Activated T-cell treated with anti-CD3 and anti-CD28 coated beads, Interleukin-2, amount 50 U/mL, for 4 hours (primary cell): ENCODE measurements at places on chromosomes 6 and 20. TPM values are rescaled to one million over a fixed set of nuclear protein-coding genes. Genes with fewer than 3 reads are reported as not detected.

ECI2 gene
- 12.5 TPM for total RNA-seq

DNA sequence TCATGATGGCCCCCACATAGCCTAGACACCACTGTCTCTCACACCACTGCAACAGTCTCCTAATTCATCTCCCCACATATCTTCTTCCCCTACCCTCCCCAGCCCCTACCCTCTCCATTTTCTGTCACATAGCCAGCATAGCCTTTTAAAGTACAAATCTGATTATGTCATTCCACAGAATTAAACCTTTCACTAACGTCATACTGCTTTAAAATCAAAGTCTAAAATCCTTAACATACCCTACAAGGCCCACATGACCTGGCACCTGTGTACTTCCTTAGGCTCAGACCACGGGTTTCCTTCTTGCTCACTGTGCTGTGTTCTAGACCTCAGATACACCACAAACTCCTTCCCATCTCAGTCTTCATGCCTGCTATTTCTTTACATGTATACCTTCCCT, 5.9 kb downstream of the OSTM1 start:
- DNase-seq, result no peak

DNA sequence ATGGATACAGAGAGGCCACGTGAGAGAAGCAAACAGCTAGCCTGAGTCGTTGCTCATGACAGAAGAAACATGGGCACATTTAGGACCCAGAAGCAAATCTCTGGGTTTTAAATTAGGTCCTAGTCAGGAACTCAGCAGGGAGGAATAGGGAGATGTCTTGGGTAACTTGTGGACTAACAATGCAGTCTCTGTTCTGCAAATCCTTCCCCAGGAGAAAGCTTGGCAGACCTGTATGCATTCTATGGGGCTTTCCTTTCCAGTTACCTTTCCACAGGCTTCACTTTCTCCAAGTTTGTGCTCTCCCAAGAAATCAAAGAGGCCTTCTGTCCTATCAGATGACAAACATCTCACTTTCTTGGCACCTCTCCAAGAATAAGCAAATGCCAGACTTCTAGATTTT, 47.2 kb upstream of the PLCB4 start:
- DNase-seq, result no peak

GRCh38 chr6:47106721-47107197, 64.6 kb upstream of the ADGRF1 start:
- DNase-seq, result no peak

OVOL2 gene
- total RNA-seq, result not detected

BRPF3 gene
- total RNA-seq, result 22.7 TPM

CD83 gene
- 49.8 TPM for total RNA-seq

DNA sequence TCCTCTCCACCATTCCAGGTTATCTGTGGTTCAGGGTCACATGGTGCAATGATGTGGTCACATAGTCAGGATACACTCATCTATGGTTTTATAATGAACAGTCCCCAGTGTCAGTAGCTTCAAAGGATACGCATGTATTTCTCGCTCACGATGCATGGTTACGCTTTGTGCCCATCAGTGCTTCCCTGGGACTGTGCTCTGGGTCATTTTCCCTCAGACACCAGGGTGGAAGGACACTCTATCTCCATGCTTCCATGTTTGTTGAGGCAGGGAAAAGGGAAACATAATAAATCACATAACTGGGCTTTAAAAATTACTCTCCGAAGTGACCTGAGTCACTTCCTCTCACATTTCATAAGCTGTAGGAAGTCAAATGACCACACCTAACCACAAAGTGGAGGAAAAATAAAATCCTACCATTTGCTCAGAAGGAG, 394.8 kb upstream of the NOX3 start:
- no peak for DNase-seq

DNA sequence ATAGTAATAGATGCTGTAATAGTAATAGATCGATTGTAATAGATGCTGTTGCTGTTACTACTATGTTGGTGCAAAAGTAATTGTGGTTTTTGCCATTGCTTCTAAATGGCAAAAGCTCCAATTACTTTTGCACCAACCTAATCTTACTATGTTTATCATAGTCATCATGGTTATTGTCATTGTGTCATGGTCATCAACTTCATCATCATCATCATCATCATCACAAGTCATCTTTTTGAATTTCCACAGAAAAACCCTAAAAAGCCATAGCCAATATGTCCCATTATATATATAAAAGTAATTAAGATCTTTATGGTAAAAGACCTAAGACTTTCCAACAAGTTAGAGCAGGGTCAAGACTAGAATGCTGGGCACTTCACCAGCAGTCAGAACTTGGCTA, 435.1 kb upstream of the MARCKS start:
- no peak for DNase-seq

XKR7 gene
- total RNA-seq, result not detected

DNA sequence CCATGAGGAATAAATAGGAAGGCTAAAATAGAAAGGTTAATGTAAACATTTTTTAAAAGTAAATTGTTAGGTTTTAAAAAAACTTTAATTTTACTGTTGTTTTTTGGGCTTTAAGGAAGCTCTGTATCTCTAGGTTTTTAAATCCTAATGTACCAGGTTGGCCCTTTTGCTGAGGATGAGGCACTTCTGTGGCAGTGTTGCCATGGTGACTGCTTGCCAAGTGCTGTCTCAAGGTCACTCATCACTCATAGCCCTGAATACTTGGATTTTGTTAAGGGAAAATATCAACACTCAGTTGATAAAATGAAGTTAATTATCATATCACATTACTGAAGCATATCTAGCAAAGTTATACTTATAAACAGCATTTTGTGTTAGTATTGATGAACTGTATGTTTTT, 50.2 kb downstream of the NCOA3 start:
- DNase-seq, result no peak

OR2B3 gene
- total RNA-seq, result not detected

GRCh38 chr6:165052561-165053480, 256.6 kb downstream of the C6orf118 start:
- no peak for DNase-seq

IMPG1 gene
- not detected for total RNA-seq

DNA sequence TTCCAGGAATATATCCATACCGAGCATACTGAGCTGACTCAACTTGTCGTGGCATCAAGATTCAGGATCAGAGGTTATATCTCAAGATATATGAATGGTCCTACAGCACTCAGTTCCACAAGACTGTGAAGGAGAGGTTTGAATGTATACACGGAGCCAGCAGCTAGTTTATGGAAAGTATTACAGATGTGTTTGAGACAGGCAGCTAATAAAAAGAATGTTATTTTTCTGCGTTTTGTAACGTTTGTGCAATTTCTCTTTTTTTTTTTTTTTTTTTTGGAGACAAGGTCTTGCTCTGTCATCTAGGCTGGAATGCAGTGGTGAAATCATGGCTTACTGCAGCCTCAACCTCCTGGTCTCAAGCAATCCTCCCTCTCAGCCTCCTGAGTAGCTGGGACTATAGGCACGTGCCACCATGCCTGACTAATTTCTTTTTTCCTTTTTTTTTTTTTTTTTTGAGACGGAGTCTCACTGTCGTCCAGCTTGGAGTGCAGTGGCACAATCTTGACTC, 3.4 kb upstream of the FAM110A start:
- no peak for DNase-seq

DNA sequence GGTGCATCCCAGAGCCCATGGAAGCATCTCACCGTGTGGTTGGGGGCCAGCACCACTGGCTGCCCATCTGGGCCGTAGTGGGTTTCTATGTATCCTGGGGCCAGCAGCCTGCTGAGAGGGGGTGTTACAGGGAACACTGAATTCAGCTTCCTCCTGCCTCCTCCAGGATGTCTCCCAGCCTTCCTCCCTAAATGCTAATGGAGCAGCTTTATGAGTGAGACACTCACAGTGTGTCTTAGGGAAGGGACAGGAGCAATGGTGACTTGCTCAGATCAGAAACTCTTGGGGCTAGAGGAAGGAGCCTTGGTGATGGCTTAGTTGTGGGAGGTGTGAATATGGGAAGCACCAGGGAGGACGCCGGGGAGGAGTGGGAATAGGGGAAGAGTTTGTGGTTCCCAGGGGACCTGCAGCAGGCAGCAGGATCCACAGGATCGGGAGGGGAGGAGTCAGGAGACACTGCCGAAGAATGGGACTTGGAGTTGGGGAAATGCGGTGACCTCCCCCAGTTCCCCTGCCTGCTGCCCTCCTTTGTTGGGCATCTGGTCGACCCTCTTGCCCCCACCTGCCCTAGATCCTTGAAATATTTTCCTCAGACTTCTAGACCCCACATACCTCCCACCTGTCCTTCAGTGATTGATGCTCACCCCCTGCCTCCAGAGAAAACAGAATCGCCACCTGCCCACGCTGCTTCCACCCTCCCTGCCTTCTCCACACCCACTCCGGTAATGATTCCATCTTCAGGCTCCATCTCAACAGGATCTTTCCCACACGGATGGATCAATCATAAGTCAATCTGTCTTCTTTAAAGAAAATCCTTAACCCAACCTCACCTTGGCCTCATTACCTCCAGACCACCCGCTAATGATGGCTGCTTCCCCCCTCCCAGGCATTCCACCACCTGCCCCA, 6.6 kb downstream of the ADAM33 start:
- DNase-seq, result no peak

GRCh38 chr6:81753711-81754577, 1.5 kb upstream of the TENT5A start:
- peak; percentile 88 for DNase-seq

GPSM3 gene
- total RNA-seq, result 43.4 TPM

GRCh38 chr6:82507112-82507511, 143.5 kb downstream of the TPBG start:
- no peak for DNase-seq

NHLRC1 gene
- total RNA-seq, result 0.50 TPM

- no peak for DNase-seq
These were observed 89.0 kb downstream of the CD40 start for GRCh38 chr20:46206992-46207549.
